ENCODE measurements at places on chromosomes 6 and 20.

- no peak for DNase-seq
Measured at GRCh38 chr6:15465212-15465611, 197.6 kb downstream of the DTNBP1 start.

- DNase-seq: no peak
Measured at GRCh38 chr20:47396762-47397476, 40.4 kb upstream of the ZMYND8 start.

GRCh38 chr6:6851059-6851948 lies 256.5 kb upstream of the RREB1 start:
- DNase-seq: peak; percentile 93

- no peak for DNase-seq
Measured at GRCh38 chr6:82364087-82365015, 734 bp downstream of the TPBG start.

GRCh38 chr6:47133230-47134000 lies 91.3 kb upstream of the ADGRF1 start:
- no peak for DNase-seq

GRCh38 chr20:36235892-36236785 lies at the start of gene AAR2:
TSS of gene AAR2 (plus strand) at chr20:36236478. CDS start at chr20:36239869, 3,391 bp downstream.
- DNase-seq: peak; percentile 60

DNA sequence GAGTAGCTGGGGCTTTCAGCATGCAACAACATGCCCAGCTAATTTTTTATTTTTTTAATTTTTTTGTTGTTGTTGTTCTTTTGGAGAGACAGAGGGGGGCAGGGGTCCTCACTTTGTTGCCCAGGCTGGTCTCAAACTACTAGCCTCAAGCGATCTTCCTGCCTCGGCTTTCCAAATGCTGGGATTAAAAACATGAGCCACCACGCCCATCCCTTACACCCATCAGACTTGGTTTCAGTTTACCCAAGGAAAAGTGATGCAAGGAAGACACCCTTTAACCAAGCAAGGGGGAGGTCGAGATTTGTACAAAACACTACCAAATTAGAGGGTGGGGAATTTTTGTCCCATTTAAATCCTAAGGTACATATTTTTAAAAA lies 210.1 kb downstream of the ARHGAP18 start:
- DNase-seq: no peak

GRCh38 chr20:43300901-43301300 lies 111.2 kb upstream of the PTPRT start:
- DNase-seq: no peak

- no peak for DNase-seq
Measured at GRCh38 chr20:56778765-56779195, 149.7 kb downstream of the TFAP2C start.

- DNase-seq: no peak
Measured at GRCh38 chr20:16404640-16405039, 168.6 kb downstream of the KIF16B start.

DNA sequence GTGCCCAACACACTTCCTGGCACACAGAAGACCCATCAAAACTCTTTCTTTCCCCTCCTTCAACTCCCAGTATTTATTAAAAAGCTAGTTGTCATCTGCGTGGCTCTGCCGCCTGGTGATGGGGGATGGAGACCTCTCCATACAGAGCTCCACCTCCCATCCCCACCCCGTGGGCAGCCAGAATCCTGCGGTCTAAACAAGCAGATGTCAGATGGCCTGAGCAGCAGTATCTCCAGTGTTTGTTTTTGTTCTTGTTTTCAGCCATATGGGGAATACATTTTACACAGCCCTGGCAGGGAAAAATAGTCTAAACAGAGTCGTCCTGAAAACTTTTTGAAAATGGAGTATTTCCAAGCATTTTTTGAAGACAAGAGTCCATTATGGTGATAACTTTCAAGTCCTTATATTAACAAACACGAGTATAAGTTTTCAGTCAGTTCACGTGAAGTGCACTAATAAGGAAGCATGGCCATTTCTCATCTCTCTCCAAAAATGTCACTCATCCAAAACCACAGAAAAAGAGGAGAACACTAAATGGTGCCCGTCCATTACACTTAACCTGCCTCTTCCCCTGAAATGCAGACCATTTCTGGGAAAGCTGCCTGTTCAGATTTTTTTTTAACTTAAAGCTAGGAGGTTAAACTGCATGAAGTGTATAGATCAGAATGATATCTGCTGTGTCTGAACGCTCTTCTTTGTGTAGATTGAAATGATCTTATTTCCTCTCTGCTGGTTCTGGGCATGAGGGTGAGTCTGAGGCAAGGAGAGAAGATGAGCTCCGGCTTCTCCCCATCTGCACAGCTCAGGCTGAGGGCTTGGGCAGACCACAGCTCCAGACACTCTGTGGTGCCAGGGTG lies 91.0 kb downstream of the TCP11 start:
- DNase-seq: no peak

- peak; percentile 12 for DNase-seq
Measured at GRCh38 chr6:27091661-27092315, 155.7 kb upstream of the PRSS16 start.

- DNase-seq: peak; percentile 81
Measured at GRCh38 chr6:158649289-158650143, at the start of gene SYTL3. TSS of gene SYTL3 (plus strand) at chr6:158650054. CDS start at chr6:158663269, 13,215 bp downstream.

DNA sequence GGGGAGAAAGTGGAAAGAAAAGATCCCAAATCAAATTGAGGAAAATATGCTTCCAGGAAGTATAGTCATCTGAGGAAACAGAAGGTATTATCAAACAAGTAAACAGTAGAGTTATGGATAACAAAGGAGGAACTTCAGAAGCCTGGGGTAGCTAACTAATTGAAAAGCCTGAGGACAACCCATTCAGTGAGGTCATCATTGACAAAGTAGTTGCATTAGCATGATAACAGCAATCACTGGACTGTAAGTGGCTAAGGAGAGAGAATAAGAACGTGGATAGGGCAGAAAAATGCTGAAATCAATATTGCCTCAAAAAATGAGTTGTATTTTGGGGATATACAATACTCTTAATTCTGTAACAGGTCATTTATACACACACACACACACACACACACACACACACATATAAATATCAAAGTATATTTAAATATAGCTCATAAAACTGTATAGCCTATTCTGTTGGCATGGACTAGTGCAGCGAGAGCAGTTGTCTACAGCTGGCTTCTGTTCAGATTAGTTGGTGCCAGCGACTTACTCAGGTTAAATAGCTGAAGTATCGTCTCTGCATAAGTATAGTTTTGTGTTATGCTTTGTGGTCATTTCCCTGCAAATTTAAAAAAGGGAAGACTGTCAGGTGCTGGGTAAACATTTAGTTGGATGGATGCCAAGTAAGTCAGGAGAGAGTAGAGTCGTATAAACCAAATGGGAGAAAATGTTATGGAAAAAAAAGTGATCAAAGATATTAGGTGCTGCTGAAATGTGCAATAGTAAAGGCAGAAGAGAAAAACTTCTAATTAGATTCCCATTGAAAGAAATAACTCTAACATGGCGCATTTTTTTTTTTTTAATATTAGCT lies 33.8 kb upstream of the CTAGE9 start:
- no peak for DNase-seq

- DNase-seq: no peak
Measured at GRCh38 chr20:57031867-57032355, 234.5 kb downstream of the BMP7 start.

- no peak for DNase-seq
Measured at GRCh38 chr6:12504325-12504966, 212.1 kb upstream of the PHACTR1 start.

- DNase-seq: peak; percentile 64
Measured at GRCh38 chr6:36735110-36736071, 37.8 kb downstream of the RAB44 start.

- DNase-seq: no peak
Measured at GRCh38 chr20:11305406-11305805, 612.3 kb upstream of the BTBD3 start.

GRCh38 chr6:90694802-90695201 lies 107.9 kb upstream of the MAP3K7 start:
- DNase-seq: no peak

DNA sequence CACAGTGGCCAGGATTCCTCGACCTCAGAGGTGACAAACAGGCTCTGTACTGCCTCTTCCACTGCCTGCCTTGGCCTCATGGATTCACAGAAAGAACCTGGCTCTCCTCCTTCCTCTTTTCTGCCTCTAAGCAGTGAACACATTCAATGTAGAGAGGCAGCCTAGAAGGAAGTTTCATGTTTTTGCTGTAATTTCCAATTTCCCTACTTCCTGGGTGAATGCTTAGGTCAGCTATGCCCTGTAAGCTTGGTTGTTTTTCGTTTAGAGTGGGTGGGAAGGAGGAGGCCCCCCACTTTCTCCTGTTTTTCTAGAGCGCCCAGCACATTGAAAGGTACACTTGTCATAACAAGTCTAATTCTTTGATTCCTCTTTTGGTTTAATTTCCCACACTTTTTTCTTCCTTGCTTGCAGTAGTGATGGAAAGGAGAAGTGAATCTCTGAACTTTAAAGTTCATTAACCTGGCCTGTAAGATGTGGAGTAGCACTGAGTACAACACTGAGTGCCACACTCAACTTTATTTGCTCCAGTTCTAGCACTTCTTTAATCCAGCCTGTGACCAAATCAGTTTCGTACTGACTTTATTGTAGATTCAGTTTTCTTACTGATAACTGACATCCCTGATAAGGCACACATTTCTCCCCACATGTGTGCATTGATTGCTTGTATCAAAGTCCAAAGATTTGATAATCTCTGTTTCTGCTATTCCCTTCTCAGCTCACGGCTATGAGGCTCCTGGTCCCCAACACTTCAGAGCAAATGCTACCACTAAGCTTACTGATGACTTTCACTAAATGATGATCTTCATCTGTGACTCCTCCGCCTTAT lies 100.0 kb upstream of the MAN1A1 start:
- peak; percentile 67 for DNase-seq

- no peak for DNase-seq
Measured at GRCh38 chr20:41145821-41146620, 8.7 kb downstream of the PLCG1 start.

Data from inflammatory macrophage treated with lipopolysaccharide for 1 hour (primary cell).